ENCODE measurements at places on chromosomes 3 and 15.

- DNase-seq = no peak
Measured at GRCh38 chr15:98035134-98035533, 74.6 kb downstream of the ARRDC4 start.

GRCh38 chr15:31609258-31609681, 282.6 kb downstream of the KLF13 start:
- DNase-seq = no peak

DNA sequence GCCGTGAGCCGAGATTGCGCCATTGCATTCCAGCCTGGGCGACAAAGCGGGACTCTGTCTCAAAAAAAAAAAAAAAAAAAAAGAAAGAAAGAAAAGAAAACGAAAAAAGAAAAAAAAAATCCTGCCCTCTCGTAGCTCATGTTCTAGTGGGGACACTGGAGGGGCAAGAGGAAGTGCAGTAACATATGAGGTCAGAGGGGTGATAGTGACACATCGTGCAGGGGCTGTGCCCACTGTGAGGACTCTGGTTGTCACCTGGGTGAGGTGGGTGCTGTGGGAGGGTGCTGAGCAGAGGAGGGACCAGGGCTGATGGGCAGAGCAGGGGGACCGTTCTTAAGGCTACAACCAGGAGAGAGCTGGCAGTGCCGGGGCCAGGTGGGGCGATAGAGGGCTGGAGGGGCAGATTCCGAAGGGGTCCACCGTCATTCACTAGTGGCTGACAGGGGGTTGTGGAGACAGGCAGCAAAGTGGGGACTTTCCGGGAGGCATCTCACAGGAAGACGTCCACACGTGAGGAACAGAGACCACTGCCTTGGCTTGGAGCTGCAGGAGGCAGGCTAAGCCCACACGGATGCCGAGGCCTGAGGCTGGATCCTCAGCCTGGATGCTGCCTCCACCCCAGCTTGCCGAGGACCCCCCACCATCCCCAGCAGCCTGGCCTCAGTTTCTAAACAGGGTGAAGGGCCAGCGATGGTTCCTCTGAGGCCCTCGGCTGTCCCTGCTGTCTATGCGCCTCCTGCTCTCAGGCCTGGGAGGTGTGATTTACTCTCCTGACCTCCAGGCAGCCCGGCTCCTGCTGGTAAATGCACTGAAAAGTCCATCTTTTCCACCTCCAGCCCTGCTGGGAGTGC, 154.3 kb upstream of the IQSEC1 start:
- no peak for DNase-seq

DNA sequence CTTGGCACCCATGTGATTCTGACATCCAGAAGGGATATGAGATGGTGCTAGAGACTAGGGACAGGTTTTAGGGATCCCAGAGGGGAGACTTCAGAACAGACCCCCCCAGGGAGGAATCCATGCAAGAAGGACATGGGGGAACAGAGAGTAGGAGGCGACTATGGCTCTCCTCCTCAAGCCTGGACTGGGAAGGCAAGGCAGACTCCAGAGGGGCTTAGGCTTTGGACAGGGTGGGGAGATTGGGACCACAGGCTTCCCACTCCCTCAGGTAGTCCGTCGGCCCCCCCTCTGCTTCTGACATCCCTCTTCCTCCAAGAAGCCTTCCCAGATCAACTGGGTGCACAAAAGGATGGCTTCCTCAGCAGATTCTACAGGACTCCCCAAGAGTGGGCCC, 3.0 kb upstream of the VIPR1 start:
- no peak for DNase-seq

All from AG04449 (cell line).